ENCODE measurements at places on chromosomes 1 and 21.

DNA sequence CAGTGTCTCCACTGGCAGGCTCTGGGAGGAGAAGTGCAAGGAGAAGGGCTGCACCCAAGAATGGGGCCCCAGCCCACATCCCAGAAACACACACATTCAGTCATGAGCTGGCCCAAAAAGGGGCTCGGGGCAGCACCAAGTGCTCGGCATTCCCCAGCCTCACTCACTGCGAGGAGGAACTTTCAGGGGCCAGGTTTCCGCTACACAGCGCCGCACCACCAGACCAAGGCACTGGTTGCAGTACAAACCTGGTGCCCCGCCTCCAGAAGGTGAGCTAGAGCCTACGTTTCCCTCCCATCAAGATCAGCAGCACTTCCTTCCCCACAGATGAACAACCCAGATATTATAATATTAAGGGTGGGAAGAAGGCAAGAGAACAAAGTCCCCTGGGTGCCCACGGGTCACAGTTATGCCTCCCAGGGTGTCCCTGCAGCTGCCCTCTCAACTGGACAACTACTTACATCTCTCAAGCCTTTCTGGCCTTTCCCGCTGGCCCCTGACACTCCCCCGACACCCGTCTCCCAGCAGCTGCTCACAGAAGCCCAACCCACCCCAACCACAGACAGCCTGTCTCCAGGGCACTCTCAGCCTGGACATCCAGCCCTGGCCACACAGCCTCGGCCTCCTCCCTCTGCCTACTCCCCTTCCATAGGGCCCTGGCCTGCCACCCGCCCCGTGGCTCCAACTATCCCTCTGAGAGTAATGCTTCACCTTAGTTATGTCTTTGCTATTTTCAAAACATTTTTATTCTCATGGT is 3.8 kb downstream of the PBXIP1 start:
- DNase-seq = no peak

DNA sequence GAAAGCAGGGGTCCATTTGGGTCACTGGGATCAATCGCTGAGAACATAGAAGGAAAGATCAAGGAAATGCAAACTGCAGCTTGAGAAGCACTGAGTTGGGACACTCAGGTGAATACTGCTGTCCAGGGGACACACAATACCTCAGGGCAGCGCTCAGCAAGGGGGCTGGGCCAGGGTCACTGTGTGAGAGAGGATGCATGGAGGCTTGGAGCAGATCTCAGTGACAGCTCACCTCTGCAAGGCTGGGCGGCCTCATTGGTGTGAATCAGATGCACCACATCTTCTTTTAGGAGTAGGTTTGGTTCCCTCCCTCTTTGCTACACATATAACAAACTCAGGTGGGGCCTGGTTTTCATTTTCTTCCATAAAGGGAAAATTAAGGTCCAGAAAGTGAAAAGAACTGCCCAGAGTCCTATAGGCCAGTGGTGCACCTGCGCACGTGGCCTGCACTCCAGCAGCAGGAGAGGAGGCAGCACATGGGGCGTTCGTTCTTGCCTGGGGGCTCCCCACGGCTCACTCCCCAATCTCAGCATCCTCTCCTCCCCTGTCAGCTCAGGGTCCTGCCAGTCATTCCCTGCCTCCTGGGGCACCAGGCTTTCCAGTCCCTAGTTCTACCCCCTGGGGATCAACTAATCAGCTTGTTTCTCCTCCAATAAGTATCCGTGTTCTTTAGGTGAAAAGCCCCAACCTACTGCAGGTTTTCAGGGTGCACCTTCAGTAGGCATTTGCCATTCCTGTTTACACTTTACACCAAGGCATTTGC is 1.5 kb downstream of the A3GALT2 start:
- DNase-seq = no peak

DNA sequence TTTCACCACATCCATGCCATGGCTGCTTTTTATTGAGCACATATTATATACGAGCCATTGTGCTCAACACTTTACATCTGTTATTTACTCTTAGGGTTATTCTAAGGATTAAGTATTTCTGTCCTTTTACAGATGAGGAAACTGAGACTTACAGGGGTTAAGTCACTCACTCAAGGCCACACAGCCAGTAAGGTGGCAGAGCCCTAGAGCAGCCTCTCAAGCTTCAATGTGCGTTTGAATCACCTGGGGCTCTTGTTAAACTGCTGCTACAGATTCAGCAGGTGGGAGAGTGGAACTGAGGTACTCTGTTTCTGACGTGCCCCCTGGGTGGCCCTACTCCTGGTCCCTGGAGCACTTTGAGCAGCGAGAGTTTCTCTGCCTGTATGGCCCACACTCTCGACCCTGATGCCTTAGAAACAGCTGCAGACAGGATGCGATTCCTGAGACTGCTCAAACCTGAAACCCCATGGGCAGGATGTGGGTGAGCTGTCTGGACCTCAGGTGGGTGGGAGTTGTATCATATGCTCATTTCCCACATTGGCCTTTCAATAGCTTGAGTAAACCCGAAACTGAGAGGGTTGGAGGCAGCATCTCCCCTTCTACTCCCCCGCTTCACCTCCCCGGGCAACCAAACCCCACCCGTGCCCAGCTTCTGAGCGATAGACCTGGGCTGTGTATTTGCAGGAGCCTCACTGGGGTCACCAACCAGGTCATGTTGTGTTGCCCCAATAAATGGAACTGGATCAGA is 59.3 kb downstream of the MAN1C1 start:
- DNase-seq = no peak

DNA sequence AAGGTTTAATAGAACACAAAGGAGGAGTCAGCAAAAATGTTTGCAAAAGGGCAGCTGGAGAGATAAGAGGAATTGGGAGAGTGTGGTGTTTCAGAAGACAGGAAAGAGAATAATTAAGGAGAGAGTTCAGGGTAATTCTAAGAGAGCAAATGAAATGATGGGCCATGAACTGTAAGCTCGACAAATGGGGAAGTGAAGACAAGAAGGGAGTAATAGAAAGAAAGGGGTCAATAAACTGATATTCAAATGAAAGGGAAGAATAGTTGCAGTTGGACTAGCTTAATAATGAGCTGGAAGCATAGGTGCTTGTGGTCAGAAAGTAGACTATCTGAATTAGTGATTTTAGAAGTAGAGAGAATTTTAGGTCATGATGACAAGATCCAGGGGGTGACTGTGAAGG is 15.6 kb upstream of the RNF220 start:
- no peak for DNase-seq

GRCh38 chr21:36725793-36726386 is 27.0 kb downstream of the SIM2 start:
- no peak for DNase-seq

DNA sequence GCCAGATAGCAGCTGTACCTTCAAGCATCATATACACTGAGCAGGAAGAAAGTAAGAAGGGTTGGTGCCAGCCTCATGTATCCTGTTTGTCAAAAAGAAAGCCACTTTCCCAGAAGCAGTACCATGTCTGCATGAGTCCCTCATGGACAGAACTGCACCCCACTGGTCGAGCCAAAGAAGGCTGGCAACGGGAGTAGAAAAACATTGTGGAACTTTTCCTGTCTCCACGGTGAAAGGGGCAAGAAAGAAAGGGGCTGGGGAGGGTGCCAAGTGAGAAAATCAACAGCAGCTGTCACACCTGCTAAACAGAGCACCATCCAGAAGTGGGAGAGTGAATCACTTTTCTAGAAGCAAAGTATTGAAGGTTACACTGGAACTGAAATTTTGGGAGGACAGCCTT is 621.7 kb downstream of the LMO4 start:
- no peak for DNase-seq

DNA sequence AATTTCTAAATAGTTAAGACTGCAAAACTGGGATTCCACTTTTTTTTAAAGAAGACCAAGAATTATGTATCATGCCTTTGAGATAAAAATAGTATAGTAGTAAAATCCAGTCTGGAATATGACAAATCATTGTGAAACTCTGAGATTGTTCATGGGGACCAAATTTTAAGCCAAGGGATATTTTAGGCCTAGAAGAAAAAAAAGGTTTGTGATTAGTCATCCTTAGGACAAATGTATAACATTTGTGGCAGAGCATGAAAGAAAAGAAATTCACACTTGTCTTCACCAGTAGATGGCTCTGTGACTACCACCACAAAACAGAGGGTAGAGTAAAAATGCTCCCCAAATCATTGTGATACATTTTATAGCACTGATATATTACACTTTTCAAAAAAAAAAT is 226.1 kb downstream of the KCTD3 start:
- peak; percentile 76 for DNase-seq

DNA sequence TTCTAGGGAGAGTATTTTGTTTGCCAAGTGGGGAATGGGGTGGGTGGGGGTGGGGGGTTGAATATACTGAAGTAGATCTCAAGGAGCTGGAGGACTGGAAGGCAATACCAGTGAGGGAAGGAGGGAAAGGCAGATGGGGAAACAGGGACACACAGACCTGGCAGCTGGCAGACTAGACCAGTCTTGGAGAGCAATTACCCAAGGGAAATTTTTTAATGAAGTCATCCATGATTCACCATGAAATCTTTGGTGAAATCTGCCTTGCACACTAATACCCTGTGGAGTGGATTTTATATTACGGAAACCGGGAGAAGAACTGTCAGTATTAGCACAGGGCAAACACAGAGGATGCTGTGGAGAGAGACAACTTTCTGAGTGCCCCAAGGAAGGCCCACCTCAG is 29.7 kb upstream of the MARK1 start:
- no peak for DNase-seq

DNA sequence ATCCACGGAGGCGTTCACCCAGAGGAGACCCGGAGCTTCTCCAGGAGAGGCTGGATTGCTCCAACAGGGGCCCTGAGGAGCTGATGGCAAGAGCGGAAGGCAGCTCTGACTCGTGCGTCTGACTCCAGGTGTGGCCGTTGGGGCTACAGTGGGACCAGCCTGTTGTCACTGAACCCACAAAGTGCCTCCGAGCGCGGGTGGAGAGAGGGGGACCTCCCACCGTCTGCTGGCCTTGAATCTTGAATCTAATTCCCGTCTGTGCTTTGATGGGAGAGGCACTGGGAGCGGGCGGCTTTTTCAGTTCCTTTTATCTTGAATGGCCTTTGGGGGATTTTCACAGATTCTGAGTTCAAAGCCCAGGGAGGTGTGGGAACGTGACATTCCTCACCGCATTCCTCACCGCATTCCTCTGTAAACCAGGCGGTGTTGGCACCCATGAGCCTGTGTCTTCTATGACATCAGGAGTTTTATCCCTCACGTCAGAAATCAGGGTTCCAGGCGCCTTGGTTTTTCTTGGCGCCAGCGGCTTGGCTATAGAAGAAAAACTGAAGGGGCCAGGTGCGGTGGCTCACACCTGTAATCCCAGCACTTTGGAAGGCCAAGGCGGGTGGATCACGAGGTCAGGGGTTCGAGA is 39.2 kb upstream of the COL18A1 start:
- peak; percentile 54 for DNase-seq

DNA sequence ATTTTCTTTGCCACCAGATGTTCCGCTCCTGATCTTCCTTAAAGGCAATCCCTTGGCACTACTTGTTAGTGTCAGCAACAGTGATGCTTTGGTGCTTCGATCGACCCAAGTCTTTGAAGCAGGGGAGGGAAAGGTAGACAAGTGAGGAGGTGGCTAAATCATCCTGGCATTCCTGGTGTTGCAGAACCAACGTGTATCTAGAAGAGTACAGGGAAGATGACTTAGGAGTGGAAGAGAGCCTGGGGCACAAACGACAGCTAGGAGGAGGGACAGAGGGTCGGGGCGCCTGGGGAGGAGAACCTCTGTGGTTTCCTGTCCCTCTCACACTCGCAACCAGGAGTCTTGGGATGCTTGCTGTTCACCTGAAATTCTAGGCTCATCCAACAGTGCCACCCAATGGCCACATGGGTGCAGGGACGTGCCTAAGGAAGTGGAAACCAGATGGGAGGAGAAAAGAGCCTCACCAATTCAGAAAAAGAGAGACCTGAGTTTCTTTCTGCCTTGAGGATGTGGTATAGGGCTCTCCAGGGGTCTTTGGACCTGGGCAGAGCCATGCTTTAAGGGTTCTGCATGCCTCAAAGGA is 9.5 kb upstream of the KCNA2 start:
- DNase-seq = peak; percentile 34

DNA sequence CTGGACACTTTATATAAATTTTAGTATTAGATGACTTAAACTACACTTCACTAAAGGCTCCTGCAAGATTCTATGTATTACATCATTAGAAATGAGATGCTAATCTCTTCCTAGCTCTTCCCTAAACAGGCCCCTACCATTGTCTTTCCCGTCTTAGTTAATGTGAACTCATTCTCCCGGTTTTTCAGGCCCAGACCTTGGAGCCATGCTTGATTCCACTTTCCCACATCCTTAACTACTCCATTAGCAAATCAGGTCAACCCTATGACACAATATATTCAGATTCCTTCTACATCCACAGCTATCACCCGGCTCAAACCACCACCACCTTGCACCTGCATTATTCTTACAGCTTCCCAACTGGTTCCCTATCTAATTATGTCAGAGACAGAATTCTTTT is 73.3 kb downstream of the NVL start:
- DNase-seq = no peak

DNA sequence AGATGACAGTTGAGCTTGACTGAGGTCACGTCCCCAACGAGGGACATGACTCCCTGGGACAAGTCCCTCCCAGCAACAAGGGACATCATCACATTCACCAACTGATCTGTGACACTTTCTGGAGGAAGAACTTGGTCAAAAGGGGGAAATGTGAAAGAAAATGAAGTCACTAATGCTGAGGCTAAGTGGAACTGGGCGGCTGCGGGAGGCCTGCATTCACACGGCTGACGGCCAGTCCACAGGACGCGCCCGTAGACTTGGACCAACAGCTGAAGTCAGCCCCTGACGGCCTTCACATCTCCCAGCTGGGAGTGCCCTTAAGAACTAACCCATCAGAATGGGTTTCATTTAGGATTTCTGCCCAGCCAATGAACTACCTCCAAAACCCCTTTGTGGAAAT is 26.6 kb downstream of the POFUT2 start:
- no peak for DNase-seq

- DNase-seq = no peak
Measured at GRCh38 chr1:152902636-152903035, 5.7 kb upstream of the IVL start.

GRCh38 chr1:39818482-39818881 is 29.8 kb upstream of the BMP8B start:
- no peak for DNase-seq
